ENCODE measurements at places on chromosomes 7 and 10.

- no peak for DNase-seq
Observed at GRCh38 chr7:101943889-101944600, 126.6 kb downstream of the CUX1 start.

DNA sequence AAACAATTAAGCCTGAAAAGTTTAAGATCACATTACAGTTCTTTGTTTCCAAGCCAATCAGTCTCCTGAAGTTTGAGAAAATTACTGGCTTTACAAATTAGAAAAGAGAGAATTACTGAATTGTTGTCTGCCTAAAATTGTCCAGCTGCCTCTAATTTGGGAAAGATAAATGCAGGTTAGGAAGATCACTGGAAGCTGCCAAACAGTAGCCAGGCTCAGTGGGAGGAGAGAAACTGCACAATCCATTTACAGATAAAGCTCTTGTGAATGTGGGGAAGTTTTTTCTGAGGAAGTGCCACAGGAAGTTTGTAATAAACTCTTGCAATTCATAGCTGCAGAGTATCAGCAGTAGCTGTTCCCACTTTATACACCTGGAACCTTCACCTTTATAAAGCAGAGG is 100.7 kb downstream of the IQUB start:
- DNase-seq: no peak

- DNase-seq: no peak
Observed at GRCh38 chr7:41742401-41743020, 39.6 kb upstream of the INHBA start.

GRCh38 chr10:110679486-110680272 is 35.5 kb downstream of the RBM20 start:
- no peak for DNase-seq

DNA sequence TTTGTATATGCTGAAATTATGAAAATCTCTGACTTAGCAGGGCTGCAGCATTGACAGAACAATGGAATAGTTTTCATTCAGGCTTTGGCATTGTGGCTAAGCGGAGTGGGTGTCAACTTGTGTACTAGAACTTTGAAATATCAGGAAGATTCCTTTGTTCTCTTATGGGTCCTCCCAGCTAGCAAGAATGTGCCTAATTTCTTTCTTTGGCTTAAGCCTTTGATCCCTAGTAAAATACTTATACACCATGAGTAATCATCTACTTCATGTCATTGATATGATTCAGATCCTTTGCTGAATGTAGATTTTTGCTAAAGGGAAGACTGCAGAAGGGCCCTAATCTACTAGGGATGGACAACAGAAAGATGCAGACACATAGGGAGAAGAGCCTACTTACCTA is 6.2 kb downstream of the AVL9 start:
- DNase-seq: no peak

GRCh38 chr7:7109934-7110333 is 72.4 kb upstream of the C1GALT1 start:
- no peak for DNase-seq

DNA sequence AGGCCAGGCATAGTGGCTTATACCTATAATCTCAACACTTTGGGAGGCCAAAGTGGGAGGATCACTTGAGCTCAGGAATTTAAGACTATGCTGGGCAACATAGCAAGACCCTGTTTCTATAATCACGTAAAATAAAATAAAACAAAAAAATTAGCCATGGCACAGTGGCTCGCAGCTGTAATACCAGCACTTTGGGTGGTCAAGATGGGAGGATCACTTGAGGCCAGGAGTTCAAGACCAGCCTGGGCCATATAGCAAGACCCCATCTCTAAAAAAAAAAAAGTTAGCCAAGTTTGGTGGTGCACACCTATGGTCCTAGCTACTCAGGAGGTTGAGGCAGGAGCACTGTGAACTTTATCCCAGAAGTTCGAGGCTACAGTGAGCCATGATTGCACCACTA is 30.9 kb downstream of the DNA2 start:
- DNase-seq: no peak

DNA sequence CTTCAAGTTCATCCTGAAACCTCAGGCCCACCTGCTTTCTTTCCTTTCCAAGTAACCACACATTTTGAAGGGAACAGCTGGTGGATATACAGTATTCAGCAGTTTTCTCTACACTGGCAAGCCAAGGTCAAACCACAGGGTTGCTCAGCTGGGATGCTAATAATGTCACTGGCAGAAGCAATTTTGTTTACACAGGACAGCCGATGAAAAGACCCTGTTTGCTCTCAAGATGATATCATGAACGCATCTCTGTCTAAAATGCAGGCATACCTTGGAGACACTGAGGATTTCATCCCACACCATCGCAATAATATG is 186.2 kb downstream of the USP6NL start:
- no peak for DNase-seq

DNA sequence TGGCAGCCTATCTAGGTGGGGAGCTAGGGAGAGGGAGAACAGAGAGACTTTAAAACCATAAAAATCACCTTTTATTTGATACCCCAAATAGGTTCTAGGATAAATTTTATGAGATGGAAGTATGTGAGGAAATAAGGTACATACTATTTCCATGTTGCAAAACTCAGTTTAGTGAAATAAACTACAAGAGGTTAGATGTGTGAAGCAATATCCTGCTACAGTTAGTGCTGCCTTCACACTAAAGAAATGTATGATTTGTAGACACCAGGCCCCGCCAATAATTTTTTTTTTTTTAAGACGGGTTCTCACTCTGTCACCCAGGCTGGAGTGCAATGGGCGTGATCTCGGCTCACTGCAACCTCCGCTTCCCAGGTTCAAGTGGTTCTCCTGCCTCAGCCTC is 34.4 kb upstream of the RSBN1L start:
- no peak for DNase-seq

DNA sequence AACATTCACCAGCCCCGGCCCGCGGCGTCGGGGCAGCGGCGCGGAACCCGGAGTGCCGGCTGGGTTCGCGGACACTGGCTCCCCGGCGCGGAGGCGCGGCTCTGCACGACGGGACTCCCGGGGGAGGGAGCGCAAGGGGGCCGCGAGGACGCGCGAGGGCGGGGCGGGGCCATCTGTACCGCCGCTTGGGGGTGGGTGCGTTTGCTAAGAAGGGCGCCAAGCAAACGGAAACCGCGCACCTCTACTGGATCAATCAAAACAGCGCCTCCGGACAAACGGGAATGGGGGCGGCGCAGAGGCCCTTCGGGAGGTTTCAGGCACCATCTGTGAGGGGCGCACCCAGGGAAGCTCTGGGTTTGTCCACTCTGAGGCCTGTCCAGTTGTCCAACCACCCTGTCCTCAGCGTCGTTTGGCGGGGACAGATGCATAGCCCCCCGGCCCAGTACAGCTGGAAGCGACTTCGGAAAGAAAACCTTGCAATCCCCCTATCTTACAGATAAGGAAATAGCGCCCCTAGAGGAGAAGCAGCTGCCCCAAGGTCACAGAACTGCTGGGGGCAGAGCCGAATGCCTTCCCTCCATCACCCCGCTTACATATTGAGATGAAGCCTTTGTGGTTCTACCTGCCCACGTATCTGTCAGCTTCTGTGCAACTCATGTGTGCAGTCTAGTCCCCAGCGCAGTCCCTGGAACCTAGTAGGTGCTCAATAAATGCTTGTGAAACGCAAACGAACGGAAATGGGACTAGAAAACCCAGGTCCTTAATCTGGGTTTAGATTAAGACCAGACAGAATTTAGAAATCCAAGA is 10.7 kb upstream of the SLIT1 start:
- DNase-seq: peak; percentile 42

GRCh38 chr10:43401627-43402026 is 7.4 kb downstream of the HNRNPF start:
- no peak for DNase-seq

GRCh38 chr7:2645274-2645868 is 13.6 kb downstream of the TTYH3 start:
- DNase-seq: no peak

- DNase-seq: peak; percentile 70
Observed at GRCh38 chr10:27783660-27784059, 38.0 kb upstream of the MKX start.

DNA sequence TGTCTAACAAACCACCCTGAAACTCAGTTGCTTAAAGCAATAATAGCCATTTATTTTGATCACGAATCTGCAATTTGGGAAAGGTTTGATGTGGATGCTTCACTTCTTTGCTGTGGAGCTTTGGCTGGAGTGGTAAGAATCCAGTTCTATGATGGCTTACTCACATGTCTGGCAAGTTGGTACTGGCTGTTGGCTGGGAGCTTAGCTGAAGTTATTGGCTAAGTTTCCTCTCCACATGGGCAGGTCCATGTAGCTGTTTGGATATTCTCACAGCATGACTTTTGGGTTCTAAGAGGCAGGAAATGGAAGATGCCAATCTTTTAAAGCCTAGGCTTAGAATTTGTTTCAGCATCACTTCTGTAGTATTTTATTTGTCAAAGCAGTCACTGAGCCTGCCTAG is 277.6 kb upstream of the NRP1 start:
- no peak for DNase-seq

GRCh38 chr7:141695803-141696289 is 6.1 kb downstream of the DENND11 start:
- peak; percentile 46 for DNase-seq

GRCh38 chr10:76911184-76911583 is 726.4 kb downstream of the KCNMA1 start:
- no peak for DNase-seq

GRCh38 chr10:8137726-8138125 is 83.2 kb downstream of the GATA3 start:
- no peak for DNase-seq

- DNase-seq: no peak
Observed at GRCh38 chr7:80860554-80860953, 58.3 kb downstream of the SEMA3C start.

DNA sequence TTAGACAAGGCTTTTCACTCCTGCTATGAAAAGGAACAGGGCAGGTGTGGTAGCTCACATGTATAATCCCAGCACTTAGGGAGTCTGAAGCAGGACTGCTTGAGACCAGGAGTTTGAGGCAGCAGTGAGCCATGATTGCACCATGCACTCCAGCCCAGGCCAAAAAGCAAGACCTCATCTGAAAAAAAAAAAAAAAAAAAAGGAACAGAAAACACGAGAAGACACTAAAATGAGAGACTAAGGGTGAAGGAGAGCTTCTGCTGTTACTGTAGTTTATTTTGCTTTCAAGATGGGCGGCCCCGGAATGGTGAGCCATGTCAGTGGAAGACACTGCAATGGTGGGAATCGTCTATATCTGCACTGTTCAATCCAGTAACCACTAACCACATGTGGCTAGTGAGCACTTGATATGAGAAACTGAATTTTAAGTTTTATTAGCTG is 9.9 kb downstream of the PIP4K2A start:
- no peak for DNase-seq

- DNase-seq: no peak
Observed at GRCh38 chr7:2666155-2666554, 21.8 kb upstream of the AMZ1 start.

DNA sequence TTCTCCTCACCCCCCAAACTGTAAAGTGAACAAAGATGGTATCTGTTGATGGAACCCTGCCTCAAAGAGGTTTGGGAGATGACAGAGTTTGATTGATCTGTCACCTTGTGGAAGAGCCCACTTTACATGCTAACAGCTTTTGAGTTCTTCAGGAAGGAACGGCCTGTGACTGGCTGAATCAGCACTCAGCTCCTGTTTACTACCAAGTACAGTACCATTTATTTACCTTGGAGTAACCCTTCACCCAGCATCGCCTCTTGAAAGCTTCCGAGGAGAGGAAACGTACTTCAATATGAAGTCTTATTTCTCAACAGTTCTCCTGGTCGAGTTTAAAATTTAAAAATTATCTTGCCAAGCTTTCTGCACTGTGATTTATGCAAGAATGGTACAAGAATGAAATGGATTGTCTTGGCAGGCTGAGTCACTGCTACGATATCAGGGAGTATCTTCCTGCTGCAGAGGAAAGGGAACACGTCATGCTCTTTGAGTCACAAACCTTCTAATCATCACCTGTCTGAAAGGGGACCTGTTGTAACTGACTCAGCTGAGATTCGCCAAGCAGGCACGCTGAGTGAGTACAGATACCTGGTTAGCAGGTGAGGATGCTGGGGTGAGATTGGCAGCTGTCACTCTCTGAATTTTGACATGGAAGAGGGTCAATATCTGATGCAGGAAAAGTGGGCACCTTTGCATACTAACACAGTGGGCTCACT is 30.1 kb downstream of the KLF6 start:
- DNase-seq: no peak

GRCh38 chr10:132572545-132572937 is 35.0 kb downstream of the INPP5A start:
- no peak for DNase-seq

DNA sequence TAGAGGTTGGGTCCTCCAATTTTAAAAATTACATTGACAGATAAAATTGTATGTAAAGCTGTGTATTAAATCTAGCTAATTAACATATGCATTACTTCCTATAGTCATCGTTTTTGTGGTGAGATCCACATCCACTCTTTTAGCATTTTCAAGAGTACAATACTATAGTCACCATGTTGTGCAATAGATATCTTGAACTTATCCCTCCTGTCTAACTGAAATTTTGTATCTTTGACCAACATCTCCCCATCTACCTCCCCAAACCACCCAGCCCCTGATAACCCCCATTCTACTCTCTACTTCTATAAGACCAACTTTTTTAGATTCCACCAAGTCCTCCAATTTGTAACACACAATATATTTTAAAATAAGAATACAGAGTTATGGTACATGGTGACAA is 208.0 kb downstream of the RELN start:
- no peak for DNase-seq

DNA sequence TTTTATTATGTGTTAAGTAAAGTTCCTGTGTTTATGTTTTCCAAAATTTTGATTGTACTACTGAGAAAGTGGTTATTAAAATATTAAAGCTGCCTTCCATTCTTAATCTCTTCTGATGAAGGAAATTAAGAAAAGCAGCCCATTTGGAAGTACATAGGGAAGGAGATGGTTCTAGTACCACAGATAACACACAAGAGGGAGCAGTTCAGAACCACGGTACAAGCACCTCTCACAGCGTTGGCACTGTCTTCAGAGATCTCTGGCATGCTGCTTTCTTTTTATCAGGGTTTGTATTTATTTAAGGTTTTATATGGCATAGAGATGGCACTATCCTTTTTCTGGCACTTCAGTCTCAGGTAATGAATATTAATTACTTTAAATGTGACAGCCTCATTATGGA is 111.6 kb downstream of the PHTF2 start:
- no peak for DNase-seq

GRCh38 chr10:75033399-75034130 is 77.9 kb upstream of the SAMD8 start:
- no peak for DNase-seq

- DNase-seq: no peak
Observed at GRCh38 chr7:17446340-17446739, 147.9 kb downstream of the AHR start.

- DNase-seq: no peak
Observed at GRCh38 chr7:47548546-47548945, 33.4 kb downstream of the TNS3 start.

- DNase-seq: no peak
Observed at GRCh38 chr10:50286996-50287803, 35.9 kb upstream of the ASAH2 start.
